ENCODE measurements at places on chromosomes 4 and X.

GRCh38 chr4:122831515-122832196 lies 5.0 kb downstream of the FGF2 start:
- no peak for DNase-seq

DNA sequence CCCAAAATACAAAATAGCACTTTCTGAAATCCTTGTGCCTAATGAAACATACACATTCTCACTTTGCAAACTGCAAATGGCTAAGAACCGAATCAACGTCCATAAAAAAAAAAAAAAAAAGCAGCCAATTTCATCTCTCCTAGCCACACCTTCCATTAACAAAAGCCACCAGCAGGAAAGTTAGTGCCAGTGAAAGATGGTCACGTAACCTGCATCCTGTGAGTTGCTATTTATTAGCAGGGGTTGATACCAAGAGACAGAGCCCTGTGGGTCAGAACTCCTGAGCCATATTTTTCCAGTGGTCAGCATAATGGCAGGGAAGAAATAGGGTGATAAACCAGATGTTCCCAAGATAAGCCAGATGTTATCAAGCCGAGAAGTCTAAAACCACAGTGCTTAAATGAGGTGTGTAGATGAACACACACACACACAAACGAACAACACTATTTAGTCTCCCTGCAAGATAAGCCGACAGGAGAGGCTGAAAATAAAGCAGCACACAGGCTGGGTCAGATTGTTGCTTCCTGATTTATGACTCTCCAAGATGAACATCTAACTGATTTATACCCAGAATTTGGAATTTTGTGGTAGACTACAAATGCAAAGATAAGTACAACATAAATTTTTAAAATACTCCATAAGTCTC lies 11.5 kb downstream of the PPARGC1A start:
- DNase-seq = peak; percentile 62

- DNase-seq = no peak
These were observed 709.0 kb downstream of the KLHL13 start for GRCh38 chrX:117407449-117408150.

- DNase-seq = no peak
These were observed 223.5 kb upstream of the MBNL3 start for GRCh38 chrX:132712350-132712749.

DNA sequence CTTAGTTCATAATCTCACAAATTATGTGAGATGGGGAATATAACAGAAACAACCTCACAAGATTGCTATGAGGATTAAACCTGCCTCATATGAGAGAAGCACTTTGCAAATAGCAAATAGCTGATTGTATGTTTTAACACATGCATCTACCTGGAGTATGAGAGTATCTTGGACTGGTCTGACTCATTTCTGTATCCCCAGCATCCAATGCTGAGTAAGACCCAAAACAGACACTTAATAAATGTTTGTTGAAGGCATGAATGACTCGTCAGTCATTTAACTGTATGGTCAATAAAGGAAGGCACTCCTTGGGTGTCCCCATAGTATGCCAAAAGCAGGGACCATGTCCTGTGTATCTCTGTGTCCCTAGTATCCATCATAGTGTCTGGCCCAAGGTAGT lies 350.9 kb upstream of the F9 start:
- DNase-seq = no peak

GRCh38 chrX:12611471-12611870 lies 179.7 kb upstream of the PRPS2 start:
- no peak for DNase-seq

DNA sequence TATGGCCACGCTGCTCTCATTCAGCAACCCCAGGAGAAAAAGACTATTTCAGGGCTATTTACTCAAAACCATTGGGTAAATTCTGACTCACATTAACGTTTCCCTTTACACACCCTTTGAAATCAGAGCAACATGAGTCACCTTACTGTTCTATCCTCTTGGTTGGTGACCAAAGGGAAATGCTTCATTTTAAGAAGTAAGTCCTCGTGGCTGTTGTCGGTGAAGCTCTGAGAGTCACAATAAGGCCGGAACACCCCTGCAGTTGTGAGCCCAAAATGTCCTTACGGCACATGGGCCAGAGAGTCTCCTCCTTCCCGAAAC lies 56.3 kb upstream of the SPRY1 start:
- peak; percentile 80 for DNase-seq

DNA sequence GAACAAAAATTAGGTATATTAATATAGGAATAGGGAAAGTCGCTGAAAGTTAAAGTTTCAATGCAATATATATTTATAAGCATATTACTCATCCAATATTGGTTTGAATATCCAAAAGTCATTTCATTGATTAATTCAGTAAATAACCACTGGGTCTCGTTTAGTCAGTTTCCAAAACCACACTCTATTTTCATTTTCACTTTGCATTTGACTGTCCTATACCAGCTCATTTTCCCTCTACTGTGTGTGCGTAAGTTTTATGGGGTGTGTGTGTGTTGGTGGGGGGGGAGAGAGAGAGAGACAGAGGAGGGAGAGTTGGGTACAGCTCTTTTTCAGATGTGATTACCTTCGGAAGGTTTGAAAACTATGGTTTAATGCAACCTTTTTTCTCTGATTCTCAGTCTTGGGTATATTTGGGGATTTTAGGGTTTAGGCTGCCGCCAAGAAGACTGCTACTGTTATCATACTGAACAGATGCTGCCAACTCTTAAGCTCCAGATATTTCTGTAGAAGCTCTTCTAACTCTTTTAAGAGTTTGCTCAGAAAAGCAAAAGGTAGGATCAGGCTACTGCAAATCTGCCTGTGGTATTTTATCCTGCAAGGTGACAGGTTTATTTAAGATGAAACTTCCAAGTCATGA lies 1427.4 kb downstream of the PCDH7 start:
- DNase-seq = no peak

GRCh38 chrX:25017667-25018247 lies 2.0 kb upstream of the ARX start:
- no peak for DNase-seq

DNA sequence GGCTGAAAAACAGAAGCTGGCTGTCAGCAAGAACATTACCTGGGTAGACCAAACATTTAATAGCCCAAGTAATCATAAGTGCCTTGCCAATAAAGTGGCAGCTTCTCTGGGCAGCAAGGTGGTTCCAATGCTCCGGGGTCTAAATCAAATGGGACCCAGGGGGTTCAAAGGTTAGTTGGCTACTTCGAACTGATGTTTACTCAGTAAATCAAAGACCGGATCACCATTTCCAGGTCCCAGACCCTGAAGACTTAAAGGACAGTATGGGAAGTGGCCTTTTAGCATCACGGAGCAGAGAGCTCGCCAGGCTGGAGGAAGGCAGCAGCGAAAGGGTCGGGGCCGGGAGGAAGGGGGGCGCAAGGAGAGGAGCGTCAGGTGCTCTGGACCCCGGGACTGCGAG lies 1.0 kb downstream of the SH3KBP1 start:
- DNase-seq = no peak

GRCh38 chr4:17544205-17544604 lies 29.2 kb downstream of the CLRN2 start:
- DNase-seq = no peak

GRCh38 chr4:86472377-86473019 lies 112.6 kb upstream of the MAPK10 start:
- DNase-seq = no peak

DNA sequence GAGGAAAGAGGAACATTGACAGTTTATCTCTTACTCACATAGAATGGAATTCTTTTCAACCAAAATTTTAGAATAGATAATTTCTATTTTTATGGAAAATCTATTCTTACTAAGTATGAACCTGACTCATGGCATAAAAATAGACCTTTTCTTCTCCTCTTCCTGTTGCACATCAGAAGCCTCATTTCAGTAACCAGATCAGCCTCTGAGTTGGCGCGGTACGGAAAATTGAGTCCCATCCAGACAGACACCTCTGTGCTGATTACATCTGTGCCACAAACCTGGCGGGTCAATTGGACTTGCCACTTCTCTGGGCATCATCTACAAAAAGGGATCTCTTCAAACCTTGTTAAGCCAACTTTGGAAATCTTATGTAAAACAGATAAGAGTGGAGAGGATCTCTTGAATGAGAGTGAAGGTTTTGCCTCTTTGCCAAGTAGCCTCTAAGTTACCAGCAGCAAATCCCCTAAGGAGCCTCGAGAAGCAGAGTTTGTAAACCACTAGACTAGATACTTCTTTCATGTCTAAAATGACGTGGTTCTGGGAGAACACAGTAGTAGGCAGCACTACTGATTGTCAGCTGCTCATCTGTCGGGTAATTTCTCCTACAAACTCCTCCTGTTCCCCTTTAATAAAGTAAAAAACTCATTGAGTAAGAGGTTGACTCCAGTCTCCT lies 37.4 kb downstream of the TENM3 start:
- DNase-seq = peak; percentile 75

GRCh38 chrX:100926453-100926852 lies 2.3 kb downstream of the XKRX start:
- no peak for DNase-seq

GRCh38 chrX:38262715-38263620 lies 42.3 kb upstream of the SRPX start:
- peak; percentile 44 for DNase-seq

GRCh38 chrX:11190745-11191510 lies 79.8 kb downstream of the HCCS start:
- DNase-seq = no peak

All from fibroblast of upper back skin (primary cell).